ENCODE measurements at places on chromosomes 5 and 9.

- H3K4me1 ChIP-seq = no peaks in the 10 kb centered on the region
- no peak overlapping the region for H3K27ac ChIP-seq
- no peaks in the 10 kb centered on the region for H3K27me3 ChIP-seq
Measured at GRCh38 chr9:94676446-94677131, 37.3 kb upstream of the FBP1 start.

DNA sequence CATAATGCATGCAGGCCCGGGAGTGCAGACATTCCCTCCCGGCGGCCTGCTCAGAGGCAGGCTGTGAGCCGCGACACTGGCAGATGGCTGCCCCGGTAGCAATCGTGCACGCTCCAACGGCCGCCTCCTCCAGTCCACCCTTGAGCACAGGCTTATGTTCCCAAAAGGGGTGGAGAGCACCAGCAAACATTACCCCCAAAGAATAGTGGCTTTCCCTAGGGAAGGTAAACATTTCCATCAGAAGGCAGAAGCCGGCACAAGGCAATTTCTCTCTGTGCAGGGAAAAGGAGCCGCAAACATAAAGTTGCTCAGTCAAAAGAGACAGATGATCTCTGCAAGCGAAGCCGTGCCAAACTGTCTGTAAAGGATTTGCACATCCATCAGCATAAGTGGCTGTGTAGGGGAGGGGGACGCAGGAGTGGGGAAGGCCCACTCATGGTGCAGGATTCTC, 92.5 kb downstream of the SIL1 start:
- no peak for DNase-seq
- H3K4me1 ChIP-seq = no peaks in the 10 kb centered on the region
- H3K36me3 ChIP-seq = no peaks in the 10 kb centered on the region
- H3K27ac ChIP-seq = no peak overlapping the region
- H3K27me3 ChIP-seq = no peaks in the 10 kb centered on the region

DNA sequence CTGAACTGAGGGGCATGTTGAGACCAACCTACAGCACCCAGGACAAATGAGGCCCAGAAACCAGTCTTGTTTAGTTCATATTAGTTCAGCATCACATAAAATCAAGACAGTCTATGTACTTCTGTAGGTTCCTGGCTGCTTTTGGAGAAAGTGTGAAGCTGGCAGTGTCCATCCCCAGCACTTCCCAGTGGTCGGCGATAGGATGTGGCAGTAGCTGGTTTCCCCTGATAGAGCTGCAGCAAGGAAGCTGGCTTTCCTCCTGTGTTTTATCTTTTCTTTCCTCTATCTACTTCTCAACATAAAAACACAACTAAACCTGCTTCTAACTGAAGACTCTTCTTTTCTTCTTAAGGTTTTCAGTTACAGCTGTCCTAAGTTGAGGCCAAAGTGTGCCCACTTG, 43.0 kb upstream of the SLC46A2 start:
- no peaks in the 10 kb centered on the region for H3K36me3 ChIP-seq
- H3K4me1 ChIP-seq = no peaks in the 10 kb centered on the region
- DNase-seq = no peak
- H3K4me3 ChIP-seq = no peak overlapping the region

- no peak for DNase-seq
- no peaks in the 10 kb centered on the region for H3K27me3 ChIP-seq
- H3K36me3 ChIP-seq = peaks cover 6% of the 10 kb centered on the region
- no peak overlapping the region for H3K4me3 ChIP-seq
- no peaks in the 10 kb centered on the region for H3K4me1 ChIP-seq
- H3K27ac ChIP-seq = no peak overlapping the region
Measured at GRCh38 chr5:115433918-115434317, 110.7 kb downstream of the FEM1C start.

DNA sequence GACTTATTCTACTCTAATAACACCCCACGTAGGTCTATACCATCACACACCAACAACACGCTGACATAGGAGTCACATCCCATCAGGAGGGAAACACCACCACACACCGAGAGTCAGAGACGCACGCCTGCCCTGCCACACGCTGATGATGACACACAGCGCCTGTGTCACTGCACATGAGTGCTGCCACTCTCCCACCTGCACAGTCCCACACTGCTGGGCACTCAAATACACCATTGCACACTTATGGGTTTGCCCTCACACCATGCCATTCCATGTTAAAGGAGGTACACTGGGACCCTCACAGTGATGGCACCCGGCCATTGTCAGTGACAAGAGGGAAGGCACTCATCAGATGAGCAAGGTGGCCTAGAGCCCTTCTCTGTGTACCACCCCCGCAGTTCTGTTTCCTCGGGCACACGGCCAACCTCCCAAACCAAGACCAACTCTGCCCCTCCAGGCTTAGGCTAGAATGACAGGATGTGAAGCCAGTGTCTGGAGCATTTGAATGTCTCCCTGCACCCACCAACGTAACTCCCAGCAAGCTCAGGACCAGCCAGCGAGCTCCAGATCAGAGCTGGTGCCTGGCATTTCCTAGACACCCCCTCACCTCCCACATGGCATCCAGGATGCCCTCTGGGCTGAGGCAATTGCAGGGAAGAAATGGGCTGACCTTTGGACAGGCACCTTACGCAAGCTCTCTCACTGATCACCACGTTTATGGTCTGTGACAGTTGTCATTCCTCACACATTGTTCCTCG, 3.6 kb upstream of the CPLX2 start:
- no peak overlapping the region for H3K27ac ChIP-seq
- no peak overlapping the region for H3K4me3 ChIP-seq
- H3K4me1 ChIP-seq = peaks cover 5% of the 10 kb centered on the region
- H3K36me3 ChIP-seq = no peaks in the 10 kb centered on the region

- no peak overlapping the region for H3K4me3 ChIP-seq
- DNase-seq = no peak
- H3K4me1 ChIP-seq = no peaks in the 10 kb centered on the region
- no peak overlapping the region for H3K27ac ChIP-seq
- peaks cover 17% of the 10 kb centered on the region for H3K27me3 ChIP-seq
Measured at GRCh38 chr5:66909364-66909763, 287.2 kb downstream of the CD180 start.

DNA sequence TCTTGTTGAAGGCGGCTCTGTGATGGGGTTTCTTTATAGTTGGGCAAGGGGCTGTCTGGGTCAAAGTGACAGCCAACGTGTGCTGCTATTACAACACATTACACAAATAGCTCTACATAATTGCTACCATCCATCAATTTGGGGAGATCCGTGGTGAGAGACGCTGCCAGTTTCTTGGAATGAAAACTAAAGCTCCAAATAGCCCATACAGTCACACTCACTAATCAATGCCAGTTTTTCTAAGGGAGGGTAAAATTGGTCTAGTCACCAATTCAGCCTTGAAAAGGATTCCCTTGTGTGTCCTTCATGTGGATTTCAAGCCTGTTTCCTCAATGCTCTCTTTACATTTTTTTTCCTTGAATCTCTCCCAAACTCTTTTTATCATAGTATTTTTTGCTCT, 343.3 kb upstream of the KLF4 start:
- H3K27ac ChIP-seq = no peak overlapping the region
- no peak overlapping the region for H3K4me3 ChIP-seq
- no peaks in the 10 kb centered on the region for H3K36me3 ChIP-seq
- H3K27me3 ChIP-seq = no peaks in the 10 kb centered on the region

DNA sequence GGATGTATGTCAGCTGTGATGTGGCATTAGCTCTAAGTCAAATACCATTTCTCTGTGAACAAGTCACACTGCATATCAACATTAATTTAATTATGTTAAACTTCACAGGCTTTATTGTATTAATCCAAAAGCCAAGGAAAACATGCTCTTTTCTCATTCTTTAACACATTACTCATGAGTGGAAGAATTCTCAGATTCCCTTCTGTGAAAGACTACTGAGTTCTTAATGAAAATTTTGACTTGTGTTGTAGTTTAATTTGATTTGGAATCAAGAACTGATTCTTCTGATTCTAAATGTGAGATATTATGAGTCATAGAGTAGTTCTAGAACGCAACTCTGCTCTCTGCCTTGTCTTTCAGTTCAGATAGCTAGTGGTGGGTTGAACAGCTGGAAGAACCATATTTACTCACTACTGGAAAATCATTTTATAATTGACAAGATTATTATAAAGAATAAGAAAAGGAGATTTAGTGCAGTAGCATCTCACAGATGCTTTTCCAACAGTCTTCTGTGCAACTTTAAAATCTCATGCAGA, 90.6 kb downstream of the VCAN start:
- H3K4me3 ChIP-seq = no peak overlapping the region
- DNase-seq = no peak
- no peaks in the 10 kb centered on the region for H3K27me3 ChIP-seq
- H3K4me1 ChIP-seq = no peaks in the 10 kb centered on the region
- H3K36me3 ChIP-seq = peaks cover 40% of the 10 kb centered on the region
- no peak overlapping the region for H3K27ac ChIP-seq

DNA sequence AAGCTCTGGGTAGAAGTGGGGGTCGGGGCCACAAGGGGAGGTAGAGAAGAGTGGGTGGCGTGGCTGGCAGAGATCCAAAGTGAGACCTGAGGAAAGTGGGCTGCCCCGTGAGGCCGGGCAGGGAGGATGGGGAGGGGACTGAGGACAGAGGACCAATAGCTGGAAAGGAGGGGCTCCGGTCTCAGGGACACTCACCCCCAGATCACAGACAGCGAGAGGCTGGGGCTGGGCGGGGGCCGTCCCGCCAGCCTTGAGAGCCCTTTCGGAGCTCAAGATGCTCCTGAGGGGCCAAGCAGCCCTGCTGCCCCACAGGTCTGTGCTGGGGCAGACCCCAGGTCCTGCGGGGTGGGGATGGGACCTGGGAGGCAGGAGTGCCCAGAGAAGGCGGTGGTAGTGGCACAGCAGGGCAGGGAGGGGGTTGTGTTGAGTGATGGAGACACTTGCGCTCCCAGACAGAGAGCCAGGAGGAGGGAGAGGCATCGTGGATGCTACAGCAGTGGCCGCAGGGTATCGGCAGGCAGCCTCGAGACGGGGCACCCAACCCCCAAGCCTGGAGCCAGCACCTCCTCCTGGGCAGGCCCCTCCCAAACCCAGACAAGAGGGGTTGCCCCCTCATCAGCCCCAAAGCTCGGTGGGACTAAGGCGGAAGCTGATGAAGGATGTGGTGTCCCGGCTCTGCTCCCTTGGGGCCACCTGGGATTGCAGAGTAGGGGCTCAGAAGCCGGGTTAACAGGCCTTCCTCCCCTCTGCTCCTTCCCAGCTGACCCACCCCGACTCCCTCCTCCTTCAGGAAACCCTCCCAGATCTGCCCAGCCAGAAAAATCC, 3.4 kb downstream of the SARDH start:
- H3K4me1 ChIP-seq = peaks cover 3% of the 10 kb centered on the region
- peak overlapping the region; percentile 36 for H3K4me3 ChIP-seq
- no peak overlapping the region for H3K27ac ChIP-seq
- peaks cover 2% of the 10 kb centered on the region for H3K36me3 ChIP-seq
- no peaks in the 10 kb centered on the region for H3K27me3 ChIP-seq

DNA sequence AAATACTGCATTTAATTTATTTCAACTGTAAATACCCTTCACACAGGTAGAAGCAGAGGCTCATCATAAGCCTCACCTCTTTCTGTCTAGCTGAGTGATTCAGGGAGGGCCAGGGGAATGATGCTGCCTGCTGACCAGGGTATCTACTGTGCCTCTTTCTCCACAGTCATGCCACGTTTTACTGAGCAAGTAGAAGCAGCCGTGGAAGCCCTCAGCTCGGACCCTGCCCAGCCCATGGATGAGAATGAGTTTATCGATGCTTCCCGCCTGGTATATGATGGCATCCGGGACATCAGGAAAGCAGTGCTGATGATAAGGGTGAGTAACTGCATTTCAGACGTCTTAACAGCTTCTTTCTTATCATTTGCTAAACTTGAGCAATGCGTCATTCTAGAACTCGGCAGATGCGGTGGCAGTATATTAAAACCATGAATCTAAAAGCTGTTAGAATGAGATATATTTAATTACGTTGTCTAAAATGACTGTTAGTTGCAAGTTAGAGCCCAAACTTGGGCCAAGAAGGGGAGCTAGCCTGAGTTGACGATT, 50.0 kb upstream of the LRRTM2 start:
- no peaks in the 10 kb centered on the region for H3K4me1 ChIP-seq
- H3K36me3 ChIP-seq = peaks cover 31% of the 10 kb centered on the region
- H3K4me3 ChIP-seq = no peak overlapping the region
- DNase-seq = no peak

GRCh38 chr5:10364186-10364689, 10.7 kb downstream of the MARCHF6 start:
- H3K4me1 ChIP-seq = peaks cover 2% of the 10 kb centered on the region
- no peak overlapping the region for H3K4me3 ChIP-seq
- 0 out of 2 replicates have a peak, but pooled peaks cover 3% of the 10 kb centered on the region for H3K36me3 ChIP-seq
- H3K27me3 ChIP-seq = no peaks in the 10 kb centered on the region
- no peak for DNase-seq

GRCh38 chr5:132687995-132688394, 14.2 kb downstream of the IL4 start:
- no peaks in the 10 kb centered on the region for H3K27me3 ChIP-seq
- H3K4me3 ChIP-seq = no peak overlapping the region
- no peaks in the 10 kb centered on the region for H3K4me1 ChIP-seq
- H3K27ac ChIP-seq = no peak overlapping the region

DNA sequence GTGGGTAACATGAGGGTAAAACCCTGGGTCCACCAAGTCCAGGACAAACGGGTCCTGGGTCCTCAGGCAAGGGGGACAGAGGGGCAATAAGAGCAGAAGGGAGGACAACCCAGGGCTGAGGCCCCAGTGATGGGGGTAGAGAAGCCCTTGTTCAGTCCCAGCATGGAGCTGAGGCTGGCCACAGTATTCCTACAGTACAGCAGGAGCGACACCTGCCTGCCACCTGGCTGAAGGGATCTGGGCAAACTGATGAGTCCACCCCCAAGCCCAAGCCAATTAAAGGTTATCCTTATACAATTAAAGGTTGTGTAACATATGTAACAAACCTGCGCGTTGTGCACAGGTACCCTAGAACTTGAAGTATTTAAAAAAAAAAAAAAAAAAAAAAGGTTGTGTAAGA, 97.7 kb upstream of the LRRTM2 start:
- no peaks in the 10 kb centered on the region for H3K4me1 ChIP-seq
- DNase-seq = no peak
- H3K4me3 ChIP-seq = no peak overlapping the region
- no peak overlapping the region for H3K27ac ChIP-seq
- H3K27me3 ChIP-seq = no peaks in the 10 kb centered on the region

DNA sequence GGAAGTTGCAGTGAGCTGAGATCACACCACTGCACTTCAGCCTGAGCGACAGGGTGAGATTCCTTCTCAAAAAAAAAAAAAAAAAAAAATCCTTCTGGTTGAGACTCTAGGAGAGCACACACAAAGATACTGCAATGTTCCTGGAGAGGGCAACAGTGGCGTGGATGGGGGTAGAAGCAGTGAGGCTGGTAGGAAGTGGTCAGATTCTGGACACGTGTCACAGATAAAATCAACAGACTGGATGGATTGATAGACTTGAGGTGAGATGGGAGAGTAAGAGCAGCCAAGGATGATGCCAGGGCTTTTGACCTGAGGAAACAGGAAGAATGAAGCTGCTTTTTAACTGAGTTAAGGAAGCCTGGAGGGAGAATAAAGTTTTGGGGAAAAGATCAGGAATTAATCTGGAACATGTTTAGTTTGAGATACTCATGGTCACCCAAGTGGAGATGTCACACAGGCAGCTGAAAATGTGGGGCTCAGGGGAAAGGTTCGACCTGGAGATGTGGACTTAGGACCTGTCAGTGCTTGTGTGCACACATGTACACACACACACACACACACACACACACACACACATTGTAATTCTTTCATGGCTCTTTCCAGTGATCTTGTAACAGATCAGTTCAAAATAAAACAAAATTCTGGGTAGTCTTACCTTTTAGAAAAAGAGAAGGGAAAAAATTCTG, 88.1 kb downstream of the FANCC start:
- 0 out of 2 replicates have a peak, but pooled peaks cover 4% of the 10 kb centered on the region for H3K36me3 ChIP-seq
- H3K27me3 ChIP-seq = no peaks in the 10 kb centered on the region
- DNase-seq = no peak
- no peak overlapping the region for H3K27ac ChIP-seq
- no peaks in the 10 kb centered on the region for H3K4me1 ChIP-seq

All from H9 (cell line).